DMS79 treated with DMSO at 0.1 percent for 48 hours (cell line): ENCODE measurements at places on chromosomes 7 and 10.

DNA sequence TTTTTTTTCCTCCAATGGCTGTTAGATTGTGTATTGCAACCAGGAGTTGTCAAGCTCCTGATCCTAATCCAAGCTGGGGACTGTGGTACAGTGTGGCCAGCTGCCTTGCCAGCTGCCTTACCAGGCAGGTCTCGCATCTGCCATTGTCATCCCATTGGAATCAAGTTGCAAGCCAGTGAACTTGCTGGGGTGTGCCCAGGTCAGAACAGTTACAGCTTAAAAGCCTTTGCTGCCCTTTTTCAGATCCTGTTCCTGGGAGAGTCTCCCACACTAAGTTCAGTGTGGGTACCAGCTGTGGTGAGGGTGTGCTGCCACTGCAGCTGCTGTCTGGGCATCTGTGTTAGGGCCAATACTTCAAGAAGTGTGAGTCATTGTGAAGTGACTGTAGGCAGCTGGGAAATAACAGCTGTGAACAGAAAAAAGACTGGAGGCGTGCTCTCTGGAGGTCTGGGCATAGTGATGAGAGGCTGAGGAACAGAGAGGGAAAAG, 72.8 kb downstream of the CCNY start:
- DNase-seq: peak; percentile 12

- peak; percentile 51 for DNase-seq
These were observed 648 bp upstream of the TMEM243 start for GRCh38 chr7:87220026-87220733.

GRCh38 chr7:130942211-130942964, 208.4 kb upstream of the KLF14 start:
- no peak for DNase-seq

DNA sequence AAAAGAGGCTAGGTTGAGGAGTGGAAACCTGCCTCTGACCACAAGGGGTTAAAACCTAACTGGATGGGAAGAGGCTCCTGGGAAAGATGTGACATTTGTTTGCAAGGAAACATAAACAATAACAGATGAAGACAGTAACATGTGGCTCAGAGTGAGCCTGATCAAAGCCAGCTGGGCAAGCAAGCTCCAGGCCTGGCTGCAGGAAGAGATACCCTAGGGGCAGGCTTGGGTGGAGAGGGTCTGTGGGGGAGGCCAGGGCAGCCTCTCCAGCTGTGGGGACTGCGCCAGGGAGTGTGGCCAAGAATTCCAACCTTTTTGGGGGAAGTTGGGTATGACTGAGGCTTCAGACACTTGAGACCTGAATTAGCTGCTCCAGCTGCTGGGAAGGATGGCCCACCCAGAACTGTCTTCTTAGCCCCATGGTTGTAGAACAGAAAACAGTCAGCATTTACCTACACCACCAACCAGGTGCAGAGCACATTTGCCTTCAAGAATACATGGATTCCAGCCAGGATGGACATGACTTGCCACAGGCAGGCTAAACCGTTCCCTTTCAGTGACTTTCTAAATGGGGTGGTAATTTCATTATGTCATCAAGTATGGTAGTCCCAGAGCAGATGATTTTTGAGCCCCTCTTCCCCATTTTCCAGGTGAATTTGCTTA, 10.4 kb upstream of the FAM170B start:
- no peak for DNase-seq

DNA sequence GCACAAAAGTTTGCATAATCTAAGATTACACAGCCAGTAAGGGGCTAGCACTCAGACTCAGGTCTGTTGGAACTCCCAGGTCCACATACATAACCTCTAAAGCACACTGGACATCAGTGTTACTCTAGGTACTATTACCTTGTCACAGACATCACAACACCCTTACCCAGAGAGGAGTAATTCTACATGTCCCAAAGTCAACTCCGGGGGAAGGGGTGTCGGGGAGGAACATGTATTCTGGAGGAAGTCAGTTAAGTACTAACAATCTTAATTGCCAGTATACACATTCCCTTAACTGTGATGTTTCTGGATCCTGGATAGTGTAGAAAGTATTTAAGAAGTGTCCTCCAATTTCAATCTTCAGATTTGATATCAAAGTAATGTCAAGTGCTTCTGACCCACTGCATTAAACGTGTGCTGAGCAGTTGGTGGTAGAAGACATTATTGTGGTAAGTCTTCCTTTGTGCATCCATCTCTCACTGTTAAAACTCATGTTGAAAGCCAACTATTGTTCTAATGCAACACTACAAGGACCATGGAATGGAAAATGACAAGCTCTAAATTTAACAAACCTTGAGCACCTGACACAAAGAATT, 155.4 kb downstream of the CRPPA start:
- DNase-seq: no peak

DNA sequence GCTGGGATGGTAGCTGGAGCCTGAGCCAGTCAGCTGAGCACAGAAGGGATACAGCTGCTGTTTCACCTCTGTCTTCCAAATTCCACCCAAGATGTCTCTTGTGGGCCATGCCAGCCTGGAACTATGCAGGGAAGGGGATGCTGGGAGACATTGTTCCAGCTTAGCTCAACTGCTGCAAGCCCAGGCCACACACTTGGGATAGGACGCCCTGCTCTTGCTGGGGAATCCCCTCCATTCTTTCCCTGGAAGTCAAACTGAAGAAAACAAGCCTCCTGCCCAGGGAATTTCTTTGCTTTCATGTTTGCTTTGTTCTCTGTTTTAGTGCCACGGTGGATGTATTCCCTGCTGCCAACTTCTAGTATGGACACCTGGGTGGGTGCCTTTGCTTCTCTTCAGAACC, 55.2 kb upstream of the CDK13 start:
- no peak for DNase-seq

DNA sequence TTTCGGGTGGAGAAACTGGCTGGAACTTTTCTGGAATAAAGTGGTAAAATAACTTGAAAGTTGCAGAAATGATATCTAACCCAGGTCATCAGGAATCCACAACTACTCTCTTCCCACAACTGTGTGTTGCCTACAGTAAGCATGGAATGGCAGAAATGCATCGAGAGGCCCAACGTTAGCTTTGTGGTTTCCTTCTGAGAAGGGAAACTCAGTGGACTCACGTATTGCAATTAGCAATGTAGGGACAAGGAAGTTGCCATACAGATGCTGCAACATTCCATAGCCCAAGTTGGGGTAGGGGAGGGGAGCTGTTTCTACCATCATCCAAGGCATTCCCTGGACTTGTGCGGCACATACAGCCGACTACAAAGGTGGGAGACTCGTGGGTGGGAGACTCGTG, 1.9 kb downstream of the PON1 start:
- DNase-seq: no peak

- DNase-seq: no peak
These were observed 51.4 kb downstream of the FBXW4 start for GRCh38 chr10:101643546-101643945.

DNA sequence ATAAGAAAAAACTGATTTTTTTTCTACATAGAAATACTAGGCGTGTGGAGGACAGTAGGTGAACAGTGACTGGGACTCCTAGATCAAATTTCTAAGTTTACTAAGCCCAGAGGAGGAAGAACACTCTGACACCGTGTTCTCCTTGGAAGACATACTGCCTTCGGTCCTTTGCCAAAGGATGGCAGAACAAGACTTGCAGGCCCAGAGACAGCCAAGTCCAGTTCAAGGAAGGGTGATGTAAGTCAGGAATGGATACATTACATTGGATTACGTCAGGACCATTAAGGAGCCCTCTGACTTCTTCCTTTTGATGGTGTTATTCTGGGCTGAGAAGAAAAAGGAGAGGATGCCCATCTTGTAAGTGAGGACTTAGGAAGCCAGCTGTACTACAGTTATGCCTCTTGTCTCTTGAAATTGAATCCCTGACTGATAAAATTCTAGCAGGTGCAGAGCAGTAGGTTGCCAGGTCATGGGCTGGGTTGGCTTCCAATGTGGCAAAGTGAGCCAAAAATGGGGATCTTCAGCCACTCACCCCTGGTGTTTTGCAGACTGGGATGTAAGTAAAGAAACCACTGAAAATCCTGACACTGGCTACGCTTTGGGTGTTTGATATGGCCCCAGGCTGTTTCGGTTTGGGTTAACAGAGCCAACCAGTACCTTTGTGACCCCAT, 45.1 kb downstream of the RELN start:
- DNase-seq: no peak

GRCh38 chr10:119159332-119159731, 6.2 kb downstream of the SFXN4 start:
- no peak for DNase-seq

DNA sequence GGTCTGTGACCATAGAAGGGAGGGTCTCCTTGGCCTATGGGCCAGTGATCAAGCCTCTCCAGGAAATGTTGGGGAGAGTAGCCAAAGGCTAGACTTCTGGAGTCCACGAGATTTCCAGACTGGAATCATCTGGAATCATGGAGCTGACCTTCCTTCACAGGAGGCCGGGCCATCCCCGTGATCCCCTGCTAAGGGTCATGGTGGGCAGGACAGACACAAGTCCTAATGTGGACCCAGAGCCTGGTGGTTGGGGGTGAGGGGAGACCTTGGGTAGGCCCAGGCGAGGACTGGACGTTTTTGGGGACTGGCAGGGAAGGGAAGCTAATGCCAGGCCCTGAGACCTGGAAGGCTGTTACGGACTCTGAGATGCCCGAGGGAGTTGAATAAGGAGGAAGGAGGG, 9.8 kb upstream of the GRID1 start:
- DNase-seq: no peak

DNA sequence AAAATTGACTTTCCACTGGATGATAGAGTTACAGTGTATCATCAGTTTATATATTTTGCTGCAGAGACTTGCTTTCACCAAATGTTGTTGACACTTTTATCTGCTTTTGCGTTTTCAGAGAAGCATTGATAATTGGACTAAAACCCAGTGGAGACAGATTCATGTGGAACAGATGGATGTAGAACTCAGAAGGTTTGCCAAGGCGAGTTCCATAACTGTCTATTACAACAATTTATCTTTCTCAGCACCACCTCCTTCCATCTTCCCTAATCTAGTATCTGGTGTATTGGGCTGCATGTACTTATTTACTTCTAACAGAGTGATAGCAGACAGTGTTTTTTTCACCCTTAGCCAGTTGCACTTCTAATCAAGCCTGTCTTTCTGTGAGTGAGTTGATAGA, 73.3 kb downstream of the DNAH11 start:
- no peak for DNase-seq

GRCh38 chr10:95637911-95638310, 18.6 kb downstream of the ALDH18A1 start:
- no peak for DNase-seq

DNA sequence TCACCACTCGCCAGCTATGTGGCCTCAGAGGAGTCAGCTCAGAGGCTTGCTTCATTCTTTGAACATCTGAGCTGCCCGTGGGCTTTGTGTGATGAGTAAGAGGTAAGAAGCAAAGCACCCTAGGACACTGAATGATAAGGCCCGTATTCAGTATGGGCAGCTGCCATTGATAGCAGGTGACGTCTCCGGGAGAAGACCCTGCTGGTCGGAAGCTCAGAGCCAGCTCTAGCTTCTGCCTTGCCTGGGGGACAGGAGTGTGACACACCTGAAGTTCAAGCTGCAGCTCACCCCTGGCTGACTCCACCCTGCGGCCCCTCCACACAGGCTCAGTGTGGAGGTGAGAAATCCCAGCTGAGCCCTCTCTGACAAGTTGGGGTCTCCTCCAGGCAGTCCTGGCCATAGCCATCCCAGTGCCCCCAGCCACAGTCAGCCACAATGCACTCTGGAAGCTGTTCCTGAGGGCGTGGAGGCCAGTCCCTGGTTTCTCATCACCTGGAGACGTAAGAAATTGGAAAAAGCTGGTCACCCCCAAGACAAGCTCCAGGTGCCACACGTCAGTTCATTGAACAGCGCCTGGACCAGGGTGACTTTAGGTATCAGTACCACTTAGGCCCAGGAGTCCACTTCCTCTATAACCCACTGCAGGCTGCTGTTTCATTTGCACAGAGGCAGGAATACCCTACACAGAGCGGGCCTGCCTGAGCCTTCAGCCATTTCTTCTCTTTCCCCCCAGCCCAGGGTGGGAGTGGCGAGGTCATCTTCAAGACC, 164.9 kb upstream of the RHEB start:
- DNase-seq: no peak

DNA sequence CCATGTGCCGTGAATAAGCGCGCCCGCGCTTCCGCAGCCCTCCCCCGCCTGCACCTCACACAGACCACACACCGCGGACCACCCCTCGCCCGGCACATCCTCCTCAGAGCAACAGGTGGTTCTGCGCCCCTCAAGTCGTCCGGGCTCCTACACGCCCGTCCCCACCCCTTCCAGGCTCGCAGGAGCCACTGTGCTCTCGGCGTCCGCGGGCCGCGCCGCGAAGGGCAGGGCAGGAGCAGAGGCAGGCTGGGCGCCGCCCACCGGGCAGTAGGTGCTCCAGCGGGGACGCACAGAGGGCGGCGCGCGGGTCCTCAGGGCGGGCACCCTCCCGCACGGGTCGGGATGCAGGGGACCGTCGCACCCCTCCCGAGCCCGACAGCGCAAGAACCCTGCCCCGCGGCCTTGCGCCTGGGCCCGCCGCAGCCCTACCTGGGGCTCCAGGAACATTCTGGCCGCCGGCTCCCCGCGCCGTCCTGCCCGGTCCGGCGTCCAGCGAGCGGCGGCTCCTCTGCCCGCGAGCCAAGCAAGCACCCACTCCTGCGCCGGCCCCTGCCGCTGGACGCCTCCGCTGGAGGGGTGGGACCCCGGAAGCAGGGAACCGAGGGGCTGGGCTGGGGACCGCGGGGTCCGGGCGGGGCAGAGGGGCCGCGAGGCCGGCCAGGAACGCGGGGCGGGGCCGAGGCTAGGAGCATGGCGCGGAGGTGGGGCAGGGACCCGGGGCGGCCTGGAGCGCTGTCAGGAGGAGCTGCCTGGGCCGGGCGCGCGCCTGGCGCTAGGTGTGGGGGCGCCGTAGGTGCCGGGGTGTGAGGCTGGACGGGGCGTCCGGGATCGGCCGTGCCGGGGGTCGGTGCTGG, 37.4 kb downstream of the RASGEF1A start:
- no peak for DNase-seq

DNA sequence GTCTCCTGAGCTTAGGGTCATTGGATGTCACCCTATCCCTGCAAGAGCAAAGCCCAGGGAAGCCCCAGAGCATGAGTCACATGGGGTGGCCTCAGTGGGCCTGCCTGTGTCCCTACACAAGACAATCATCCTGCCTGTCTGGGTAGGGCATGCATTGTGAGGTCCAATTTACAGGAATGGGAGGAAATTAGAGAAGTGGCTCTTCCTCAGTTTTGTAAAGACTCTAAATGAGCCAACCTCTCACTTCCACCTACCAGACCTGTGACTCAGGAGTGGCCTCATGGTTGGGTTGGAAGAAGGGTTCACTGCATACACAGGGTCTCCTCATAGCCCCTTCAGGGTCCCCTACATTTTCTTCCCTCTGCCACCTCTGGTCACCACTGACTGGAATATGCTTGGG, 43.6 kb upstream of the SMNDC1 start:
- no peak for DNase-seq

GRCh38 chr7:48337012-48337621, 165.9 kb downstream of the ABCA13 start:
- no peak for DNase-seq

DNA sequence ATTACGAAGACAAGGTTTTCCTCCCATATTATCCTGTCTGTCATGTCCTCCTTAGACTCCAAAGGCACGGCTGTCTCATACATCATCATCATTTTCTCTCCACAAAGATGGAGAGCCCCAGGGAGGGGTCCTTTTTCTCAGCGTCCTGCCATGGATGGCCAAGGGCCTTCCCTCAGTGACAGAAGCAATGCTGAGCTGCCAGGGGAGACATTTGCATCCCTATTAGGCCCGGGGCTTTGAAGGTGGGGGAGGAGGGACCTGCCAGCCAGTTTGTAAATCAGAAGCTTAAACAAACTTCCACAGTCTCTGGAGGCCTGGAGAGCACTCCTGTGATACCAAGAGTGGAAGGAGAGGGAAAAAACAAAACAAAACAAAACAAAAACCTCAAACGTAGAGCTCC, 112.4 kb upstream of the ADO start:
- DNase-seq: no peak

- DNase-seq: no peak
These were observed 601.3 kb upstream of the GHITM start for GRCh38 chr10:83538047-83538446.
